Neural crest cell (in vitro differentiated cells): ENCODE measurements at places on chromosomes 3 and 15. TPM values are rescaled to one million over a fixed set of nuclear protein-coding genes. Genes with fewer than 3 reads are reported as not detected.

Gene HIGD1A
- total RNA-seq: 82.4 and 85.2 TPM in 2 replicates

Gene ZNF662
- total RNA-seq: not detected in 2 replicates

Gene WDR49
- total RNA-seq: 3.5 and 5.4 TPM in 2 replicates

Gene SAXO2
- 3.9 TPM in 2 replicates for total RNA-seq

Gene FBXO45
- total RNA-seq: 16.9 and 17.9 TPM in 2 replicates

Gene PRR20G
- not detected in 2 replicates for total RNA-seq

Gene CXCR6
- not detected in 2 replicates for total RNA-seq

Gene ZBTB11
- total RNA-seq: 16.6 and 17.2 TPM in 2 replicates

Gene ACTL6A
- 103 and 111 TPM in 2 replicates for total RNA-seq

Gene MAP1A
- total RNA-seq: 24.3 and 25.2 TPM in 2 replicates

Gene SLC28A1
- not detected in 2 replicates for total RNA-seq

Gene TUSC7
- not detected in 2 replicates for total RNA-seq

Gene CCDC39
- total RNA-seq: 0.07 TPM in 1 of 2 replicates, not detected in the other

Gene ABCF3
- total RNA-seq: 63.9 and 67.3 TPM in 2 replicates

Gene GOLGA8J
- total RNA-seq: 0.32 and 0.54 TPM in 2 replicates

Gene SH3GL3
- total RNA-seq: 0.91 and 1.4 TPM in 2 replicates

Gene CTSH
- total RNA-seq: 6.5 and 7.3 TPM in 2 replicates

Gene ONECUT1
- 36.5 and 41.6 TPM in 2 replicates for total RNA-seq

Gene TRMT10C
- 28.9 and 31.0 TPM in 2 replicates for total RNA-seq

Gene SCN5A
- 0.41 and 1.2 TPM in 2 replicates for total RNA-seq

Gene PPP1R14D
- not detected in 2 replicates for total RNA-seq

Gene GABRG3
- 4.5 and 5.2 TPM in 2 replicates for total RNA-seq

Gene XCR1
- total RNA-seq: not detected in 2 replicates
